ENCODE measurements at places on chromosomes 13 and 19.
A peak's percentile ranks its signal among the peaks of the same experiment; 100 is the strongest.

DNA sequence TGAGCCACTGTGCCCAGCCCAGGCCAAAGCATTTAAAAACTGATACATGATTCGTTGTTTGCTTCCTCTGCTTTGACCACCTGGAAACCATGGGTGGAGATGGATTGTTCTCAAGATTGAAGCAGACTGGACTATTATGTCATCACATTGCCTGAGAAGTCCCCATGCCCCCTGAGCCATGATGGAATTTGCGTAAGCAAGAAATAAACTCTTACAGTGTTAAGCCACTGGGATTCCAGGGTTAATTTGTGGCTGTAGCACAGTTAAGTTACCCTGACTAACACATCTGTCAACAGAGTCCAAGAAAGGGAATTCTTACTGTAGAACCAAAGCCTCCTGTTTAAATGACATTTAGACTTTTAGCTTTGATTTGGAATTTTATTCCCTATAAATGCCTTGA lies 19.4 kb upstream of the DHRS12 start:
- DNase-seq = no peak

- no peak for DNase-seq
These were observed 3.9 kb upstream of the CELF5 start for GRCh38 chr19:3220576-3220975.

GRCh38 chr13:49791315-49791710 lies 1.2 kb downstream of the KPNA3 start:
- DNase-seq = no peak

- no peak for DNase-seq
These were observed 374.3 kb downstream of the FOXO1 start for GRCh38 chr13:40292108-40292507.

DNA sequence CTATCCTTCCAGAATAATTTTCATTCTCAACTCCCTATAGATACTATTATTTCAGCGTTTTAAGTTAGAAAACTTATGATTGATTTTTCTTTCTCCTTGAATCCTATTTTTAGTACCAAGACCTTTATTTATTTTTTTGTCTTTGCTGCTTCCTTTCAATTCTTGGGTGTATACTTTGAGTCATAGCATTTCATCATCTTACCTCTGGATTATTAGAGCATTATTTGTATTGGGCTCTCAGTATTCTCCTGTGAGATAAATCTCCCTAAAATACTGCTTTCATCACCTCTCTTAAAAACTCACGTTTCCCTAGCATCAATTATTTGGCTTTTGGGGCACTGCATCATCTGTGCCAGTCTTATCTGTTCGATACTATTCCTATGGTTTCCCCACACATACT lies 222.8 kb downstream of the POSTN start:
- DNase-seq = no peak

DNA sequence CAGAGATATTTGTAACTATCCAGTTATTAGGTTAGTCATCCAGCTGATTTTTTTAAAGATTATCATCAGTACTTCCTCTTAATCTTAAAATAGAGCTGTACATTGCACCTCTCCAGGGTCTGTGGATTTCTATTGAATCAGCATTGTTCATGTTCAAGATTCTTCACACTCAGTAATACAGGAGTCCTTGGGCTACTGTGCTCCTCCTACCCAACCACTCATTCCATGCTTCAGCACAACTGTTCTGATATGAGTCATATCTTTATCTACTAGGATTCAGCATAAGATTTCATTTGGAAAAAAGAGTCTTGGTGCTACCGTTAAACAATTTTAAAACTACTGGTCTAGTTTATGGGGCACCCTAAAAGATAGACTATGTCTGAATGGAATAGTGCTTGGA lies 357.8 kb downstream of the DCT start:
- DNase-seq = no peak

GRCh38 chr19:11551603-11552235 lies 7.3 kb downstream of the ELOF1 start:
- DNase-seq = no peak

- no peak for DNase-seq
These were observed 9.2 kb upstream of the GPC5 start for GRCh38 chr13:91389186-91389585.

- DNase-seq = no peak
These were observed 463.8 kb downstream of the ITGBL1 start for GRCh38 chr13:101916108-101916774.

GRCh38 chr13:70544706-70545105 lies 436.5 kb upstream of the KLHL1 start:
- DNase-seq = no peak

DNA sequence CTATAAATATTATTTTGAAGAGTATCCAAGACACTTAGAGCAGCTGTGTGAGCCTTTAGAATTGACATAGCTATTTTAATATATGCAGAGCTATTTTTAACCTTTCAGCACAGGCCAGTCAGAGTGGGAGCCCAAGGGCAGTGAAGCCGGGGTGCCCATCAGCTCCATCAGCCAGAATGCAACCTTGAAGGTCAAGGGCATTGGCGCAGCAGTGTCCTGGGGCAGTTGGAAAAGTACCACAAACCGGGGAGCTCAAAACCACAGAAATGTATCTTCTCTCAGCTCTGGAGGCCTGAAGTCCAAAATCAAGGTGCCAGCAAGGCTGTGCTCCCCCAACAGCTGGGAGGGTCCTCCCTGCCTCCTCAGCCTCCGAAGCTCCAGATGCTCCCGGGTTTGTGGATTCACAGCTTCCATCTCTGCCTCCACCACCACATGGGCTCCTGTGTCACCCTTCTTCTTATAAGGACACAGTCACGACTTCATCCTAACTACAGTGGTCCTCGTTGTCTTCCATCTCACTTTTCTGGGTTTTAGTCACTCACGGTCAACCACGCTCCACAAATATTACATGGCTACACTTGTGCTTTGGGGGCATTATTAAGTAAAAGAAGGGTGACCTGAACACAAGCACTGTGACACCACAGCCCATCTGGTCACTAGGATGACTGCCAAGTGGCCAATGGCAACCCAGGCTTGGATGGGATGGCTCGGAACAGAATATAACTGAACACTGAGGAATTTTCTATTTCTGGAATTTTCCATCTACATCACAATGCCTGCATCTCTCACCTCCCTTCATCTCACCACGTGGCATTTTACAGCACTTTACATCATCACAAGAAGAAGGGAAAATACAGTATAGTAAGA lies 15.9 kb upstream of the GAS6 start:
- no peak for DNase-seq

GRCh38 chr13:35470671-35471661 lies 5.5 kb downstream of the MAB21L1 start:
- peak; percentile 12 for DNase-seq

DNA sequence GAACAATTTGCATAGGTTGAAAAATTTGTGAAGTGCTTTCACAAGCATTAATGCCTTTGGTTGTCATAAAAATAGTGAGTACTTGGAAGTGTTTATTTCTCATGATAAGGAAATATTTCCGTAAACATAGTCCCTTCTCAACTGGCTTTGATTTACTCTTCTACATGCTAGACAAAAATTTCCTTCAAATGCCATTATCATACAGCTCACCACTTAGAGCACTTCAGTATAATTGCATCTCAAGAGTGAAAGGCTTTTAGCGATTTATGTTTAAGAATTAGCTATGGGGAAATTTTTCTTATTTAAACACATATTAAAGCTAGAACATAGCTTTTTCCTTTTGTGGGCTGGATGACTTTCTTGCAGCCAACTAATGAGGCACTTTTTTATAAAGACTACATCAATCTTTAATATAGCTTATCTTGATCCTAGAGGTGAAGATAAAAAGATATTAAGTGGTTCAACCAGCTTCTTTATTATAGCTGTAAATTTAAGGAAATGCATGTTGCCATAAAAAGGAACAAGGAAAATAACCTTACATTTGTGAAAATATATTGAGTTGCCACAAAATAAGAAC lies 656.8 kb downstream of the SLITRK6 start:
- no peak for DNase-seq

- peak; percentile 43 for DNase-seq
These were observed 13.4 kb upstream of the SIGLEC12 start for GRCh38 chr19:51514866-51515481.

DNA sequence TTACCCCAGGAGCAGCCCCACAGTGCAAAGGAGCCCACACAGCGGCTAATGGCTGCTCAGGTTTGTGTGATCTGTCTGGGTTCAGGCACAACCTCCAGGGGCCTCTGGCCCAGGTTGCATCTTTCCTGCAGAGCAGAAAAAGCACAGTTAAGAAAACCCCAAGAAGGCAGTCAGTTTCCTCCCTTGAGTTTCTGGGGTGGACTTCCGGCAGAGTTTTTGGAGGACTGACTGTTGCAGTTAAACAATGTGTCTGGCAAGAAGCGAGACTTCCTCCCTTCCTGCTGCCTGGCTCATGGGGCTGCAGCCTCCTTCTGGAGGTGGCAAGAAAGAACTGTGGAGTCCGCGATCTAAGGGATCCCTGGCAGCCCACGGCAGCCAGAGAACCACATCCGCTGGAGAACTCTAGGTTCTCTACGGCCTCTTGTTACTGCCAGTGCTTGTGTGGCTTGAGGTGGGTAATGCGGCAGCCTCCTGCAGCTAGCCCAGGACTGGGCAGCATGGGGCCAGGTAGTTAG lies 114.4 kb downstream of the ZDHHC20 start:
- no peak for DNase-seq

- no peak for DNase-seq
These were observed 350.9 kb upstream of the NBEA start for GRCh38 chr13:34591129-34591528.

- DNase-seq = no peak
These were observed 13.5 kb upstream of the CCDC97 start for GRCh38 chr19:41296433-41296871.

DNA sequence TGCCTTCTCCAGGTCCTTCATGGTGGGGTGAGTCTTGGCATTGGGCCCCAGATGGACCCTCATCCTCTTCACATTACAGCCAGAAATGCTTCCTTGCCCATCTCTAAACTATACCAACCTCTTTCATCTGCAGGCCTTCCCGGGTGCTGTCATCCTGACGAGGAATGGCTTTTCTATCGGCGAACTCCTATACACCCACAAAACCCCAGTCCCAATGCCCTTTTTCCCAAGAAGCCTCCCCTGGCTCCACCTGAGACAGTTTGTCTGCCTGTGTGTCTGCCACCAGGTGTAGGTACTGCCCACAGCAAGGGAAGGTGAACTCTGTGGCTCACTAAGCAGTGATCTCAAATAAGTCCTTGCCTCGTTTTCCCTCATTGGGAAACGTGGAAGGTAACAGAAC lies 55.3 kb downstream of the PTPRS start:
- no peak for DNase-seq

- no peak for DNase-seq
These were observed 222.8 kb downstream of the LIG4 start for GRCh38 chr13:107992542-107992941.

GRCh38 chr19:15456871-15457700 lies 7.3 kb downstream of the RASAL3 start:
- no peak for DNase-seq

GRCh38 chr13:73675821-73676220 lies 458.4 kb downstream of the KLF12 start:
- DNase-seq = no peak

GRCh38 chr13:112892426-112893206 lies 76.4 kb upstream of the MCF2L start:
- DNase-seq = no peak

GRCh38 chr13:43094901-43095300 lies 71.5 kb downstream of the DNAJC15 start:
- no peak for DNase-seq

DNA sequence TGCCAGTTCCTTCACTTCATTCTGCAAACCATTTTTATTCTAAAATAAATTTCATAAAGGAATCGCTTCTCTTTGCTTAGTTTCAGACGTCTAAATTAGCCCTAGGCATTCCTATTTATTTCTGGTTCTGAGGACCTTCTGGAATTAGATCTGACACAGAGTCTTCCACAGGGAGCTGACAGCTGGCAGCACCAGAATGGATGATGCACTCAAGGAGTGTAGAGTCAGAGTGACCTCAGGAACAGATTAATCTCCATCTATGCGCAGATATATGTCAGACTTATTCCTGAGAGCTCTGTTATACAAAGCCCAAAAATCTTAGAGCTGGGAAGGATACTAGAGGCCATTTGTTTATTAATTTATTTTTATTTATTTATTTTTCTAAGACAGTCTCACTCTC lies 450.8 kb downstream of the HS6ST3 start:
- no peak for DNase-seq

DNA sequence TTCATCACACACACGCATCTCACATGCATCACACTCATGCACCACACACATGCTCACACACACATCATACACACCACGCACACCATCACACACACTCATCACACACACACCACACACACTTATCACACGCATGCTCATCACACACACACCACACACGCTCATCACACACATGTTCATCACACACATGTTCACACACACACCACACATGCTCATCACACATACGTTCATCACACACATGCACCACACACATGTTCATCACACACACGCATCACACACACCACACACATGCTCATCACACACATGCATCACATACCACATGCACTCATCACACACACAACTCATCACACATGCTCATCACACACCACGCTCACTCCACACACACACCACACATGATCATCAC lies 46.9 kb downstream of the C1QTNF9 start:
- no peak for DNase-seq

GRCh38 chr13:106507560-106508274 lies 27.7 kb downstream of the EFNB2 start:
- DNase-seq = peak; percentile 46

GRCh38 chr19:49761625-49762311 lies 1.3 kb downstream of the TSKS start:
- DNase-seq = no peak

- DNase-seq = no peak
These were observed 93.3 kb downstream of the OXGR1 start for GRCh38 chr13:96900986-96901385.

- peak; percentile 94 for DNase-seq
These were observed at the start of gene SCGB2B2 for GRCh38 chr19:34676697-34677385. TSS of gene SCGB2B2 (minus strand) at chr19:34677159. CDS start at chr19:34594563, 82,596 bp downstream.

GRCh38 chr19:3785451-3785937 lies 687 bp downstream of the MATK start:
- no peak for DNase-seq

GRCh38 chr13:107291875-107292274 lies 723.9 kb upstream of the ARGLU1 start:
- no peak for DNase-seq

DNA sequence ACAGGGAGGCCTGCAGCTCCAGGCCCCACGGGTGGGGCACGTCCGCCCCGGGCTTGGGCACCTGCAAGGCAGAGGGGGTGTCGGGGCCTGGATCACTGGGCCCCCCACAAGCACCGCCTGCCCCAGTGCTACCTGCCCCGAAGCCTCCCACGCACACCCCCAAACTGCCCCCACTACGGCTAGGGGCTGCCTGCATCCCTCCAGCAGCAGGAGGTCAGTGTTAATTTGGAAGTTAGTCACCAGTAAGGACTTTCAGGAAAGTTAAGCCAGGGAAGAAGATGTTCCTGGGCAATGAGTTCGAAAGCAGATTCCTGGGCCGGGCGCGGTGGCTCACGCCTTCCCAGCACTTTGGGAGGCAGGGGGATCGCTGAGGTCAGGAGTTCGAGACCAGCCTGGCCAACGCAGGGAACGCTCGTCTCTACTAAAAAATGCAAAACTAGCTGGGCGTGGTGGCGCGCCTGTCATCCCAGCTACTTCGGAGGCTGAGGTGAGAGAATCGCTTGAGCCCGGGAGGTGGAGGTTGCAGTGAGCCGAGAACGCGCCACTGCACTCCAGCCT lies 5.5 kb downstream of the PEAK3 start:
- no peak for DNase-seq

DNA sequence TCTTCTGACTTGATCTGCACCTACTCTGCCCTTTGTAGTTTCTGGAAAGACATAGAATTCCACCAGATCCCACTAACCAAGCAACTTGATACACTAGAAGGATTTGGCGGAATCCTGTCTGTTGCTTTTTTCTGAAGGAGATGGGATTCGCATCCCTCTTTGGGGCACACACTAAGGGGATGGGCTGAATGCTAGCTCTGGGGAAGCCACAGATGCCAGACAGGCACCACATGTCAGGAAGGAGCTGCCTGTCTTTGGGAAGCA lies 52.1 kb downstream of the SERP2 start:
- no peak for DNase-seq
